ENCODE measurements at places on chromosomes 6 and 20.

GRCh38 chr6:4164456-4164855, 29.1 kb upstream of the ECI2 start:
- DNase-seq = no peak

DNA sequence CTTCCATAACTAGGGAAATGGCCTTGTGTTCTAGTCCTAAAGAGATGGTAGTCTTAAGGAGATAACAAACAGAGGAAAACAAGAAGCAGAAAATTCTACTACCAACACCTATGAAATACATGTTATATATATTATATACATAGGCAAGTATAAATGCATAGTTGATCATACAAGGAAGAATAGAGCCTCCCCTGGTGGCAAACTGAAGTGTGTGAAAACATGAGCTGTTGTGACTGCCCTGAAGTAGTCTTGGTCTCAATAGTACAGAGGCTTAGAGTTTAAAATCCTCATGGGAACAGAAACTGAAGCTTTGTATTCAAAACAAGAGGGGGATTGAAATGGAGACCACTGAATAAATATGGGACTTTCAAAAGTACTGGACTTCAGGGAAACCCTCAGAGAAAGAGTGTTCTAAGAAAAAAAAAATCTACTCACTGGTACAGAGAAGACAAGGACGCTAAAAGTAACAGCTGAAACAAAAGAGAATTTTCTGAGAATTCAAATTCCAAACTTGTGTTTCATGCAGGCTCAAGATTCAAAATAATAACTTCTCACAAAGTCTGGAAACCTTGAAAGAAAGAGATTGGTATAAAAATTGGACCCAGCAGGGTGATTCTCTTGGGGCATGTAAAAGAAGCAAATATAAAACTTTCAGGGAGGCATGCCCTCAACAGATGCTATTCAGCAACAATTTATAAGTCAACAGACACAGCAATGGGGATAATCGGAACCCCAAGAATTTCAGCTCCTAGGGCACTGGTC, 59.7 kb upstream of the SAMD3 start:
- DNase-seq = no peak

GRCh38 chr6:77638129-77638830, 14.6 kb upstream of the MEI4 start:
- no peak for DNase-seq

GRCh38 chr6:98678481-98678880, 155.9 kb upstream of the POU3F2 start:
- DNase-seq = no peak

DNA sequence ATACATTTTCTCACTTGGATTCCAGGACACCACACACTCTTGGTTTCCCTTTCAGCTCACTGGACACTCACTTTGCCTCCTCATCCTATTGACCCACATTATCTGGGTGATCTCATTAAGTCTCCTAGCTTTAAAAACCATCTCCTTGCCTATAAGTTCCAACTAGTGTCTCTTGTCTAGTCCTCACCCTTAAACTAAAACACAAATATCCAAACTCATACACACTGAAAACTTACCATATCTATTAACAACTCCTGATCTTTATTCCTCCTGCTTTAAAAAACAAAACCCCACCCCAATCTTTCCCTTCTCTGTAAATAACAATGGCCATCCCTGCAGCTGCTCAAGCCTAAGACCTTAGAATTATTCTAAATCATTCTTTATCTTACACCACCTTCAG, 3.5 kb upstream of the SMIM28 start:
- no peak for DNase-seq

DNA sequence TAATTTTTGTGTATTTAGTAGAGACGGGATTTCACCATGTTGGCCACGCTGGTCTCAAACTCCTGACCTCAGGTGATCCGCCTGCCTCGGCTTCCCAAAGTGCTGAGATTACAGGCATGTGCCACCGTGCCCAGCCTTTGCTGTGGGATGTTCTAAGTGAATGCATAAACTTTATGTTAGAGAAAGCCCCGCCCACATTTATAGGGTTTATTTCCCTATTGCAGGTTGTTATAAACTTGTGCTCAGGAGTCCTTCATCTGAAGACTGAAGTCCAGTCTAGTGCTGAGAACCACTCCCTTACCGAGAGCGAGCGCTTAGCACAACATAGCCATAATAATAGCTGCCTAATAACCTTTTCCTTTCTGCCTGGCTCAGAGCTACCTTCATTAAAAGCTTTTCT, 75.4 kb upstream of the ZNF217 start:
- no peak for DNase-seq

DNA sequence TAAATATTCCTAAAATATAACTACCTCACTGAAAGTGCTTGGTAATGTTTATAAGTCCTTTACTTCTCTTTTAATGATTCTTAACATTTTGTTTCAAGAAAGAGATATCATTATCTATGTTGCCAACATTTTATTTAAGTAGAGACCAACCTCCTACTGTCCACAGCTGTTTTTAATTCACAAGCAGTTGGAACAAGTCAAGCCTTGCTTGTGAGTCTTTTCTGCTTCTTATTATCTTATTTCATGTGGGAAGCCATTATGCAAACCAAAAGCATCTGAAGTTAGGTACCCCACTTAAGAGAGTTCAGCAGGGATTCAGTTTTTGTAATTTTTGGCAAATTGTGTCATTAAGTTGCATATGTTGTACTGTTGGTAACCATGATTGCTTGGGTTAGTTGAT, 1714.5 kb downstream of the GRIK2 start:
- DNase-seq = no peak

DNA sequence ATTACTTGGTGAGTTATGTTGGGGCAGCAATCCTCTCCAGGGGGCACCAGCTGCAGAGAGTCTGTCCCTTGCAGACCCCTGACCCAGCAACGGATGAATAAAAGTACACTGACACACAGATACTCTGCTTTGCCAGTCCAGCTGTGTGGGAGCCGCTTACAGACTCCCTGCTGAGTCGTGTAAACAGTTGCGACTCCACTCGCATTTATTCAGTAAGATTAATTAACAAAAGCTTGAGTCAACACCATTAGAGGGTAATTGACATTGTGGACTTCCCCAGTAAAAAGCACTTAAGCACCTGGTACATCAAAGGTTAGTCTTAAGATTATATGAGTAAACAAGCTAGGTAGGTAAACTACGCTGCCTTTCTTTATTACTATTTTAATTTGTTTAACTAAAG, 92.0 kb upstream of the TMEM181 start:
- DNase-seq = no peak

DNA sequence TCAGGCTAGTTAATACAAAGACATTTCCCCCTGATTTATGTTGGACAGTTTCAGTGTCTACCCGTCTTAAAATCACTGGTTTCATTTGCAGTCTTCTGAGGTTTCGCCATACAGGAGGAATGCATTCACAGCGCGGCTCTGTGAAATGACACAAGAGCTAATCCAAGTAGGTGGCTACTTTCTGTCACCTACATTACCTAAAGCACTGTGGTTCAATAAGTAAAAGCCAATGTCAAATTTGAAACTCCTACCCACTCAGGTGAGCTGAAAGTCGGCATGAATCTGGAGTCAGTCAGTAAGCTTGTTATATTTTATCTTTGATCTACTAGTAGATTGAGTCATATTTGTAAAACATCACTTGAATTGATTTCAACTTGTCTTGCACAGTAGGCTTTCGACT, 370.8 kb downstream of the LAMA2 start:
- DNase-seq = no peak

DNA sequence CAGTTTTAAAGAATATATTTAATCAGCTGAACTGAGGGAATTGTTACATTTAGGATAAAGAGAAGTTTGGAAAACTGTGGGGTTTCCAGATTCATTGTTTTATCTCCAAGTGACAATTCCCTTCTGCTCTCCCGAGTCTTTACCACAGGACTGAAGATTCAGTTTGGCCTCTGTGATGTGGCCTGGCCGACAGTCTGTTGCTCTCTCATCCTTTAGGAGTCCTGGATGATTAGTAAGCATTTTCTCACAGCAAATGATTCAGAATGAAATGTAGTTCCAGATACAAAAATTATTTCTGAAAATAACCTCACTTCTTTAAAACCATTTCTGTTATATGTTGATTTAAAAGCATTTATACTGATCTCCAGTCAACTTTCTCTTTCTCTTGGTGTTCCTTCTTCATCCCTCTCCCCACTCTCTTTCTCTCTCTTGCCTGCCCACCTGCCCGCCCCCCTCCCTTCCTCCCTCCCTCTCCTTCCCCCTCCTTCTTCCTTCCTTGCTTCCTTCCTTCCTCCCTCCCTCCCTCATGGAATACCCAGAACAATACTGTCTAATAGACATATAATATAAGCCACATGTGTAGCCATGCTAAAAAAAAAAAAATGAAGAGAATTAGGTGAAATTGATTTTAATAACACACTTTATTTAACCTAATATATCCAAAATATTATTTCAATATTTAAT, 254.9 kb downstream of the PRL start:
- no peak for DNase-seq

DNA sequence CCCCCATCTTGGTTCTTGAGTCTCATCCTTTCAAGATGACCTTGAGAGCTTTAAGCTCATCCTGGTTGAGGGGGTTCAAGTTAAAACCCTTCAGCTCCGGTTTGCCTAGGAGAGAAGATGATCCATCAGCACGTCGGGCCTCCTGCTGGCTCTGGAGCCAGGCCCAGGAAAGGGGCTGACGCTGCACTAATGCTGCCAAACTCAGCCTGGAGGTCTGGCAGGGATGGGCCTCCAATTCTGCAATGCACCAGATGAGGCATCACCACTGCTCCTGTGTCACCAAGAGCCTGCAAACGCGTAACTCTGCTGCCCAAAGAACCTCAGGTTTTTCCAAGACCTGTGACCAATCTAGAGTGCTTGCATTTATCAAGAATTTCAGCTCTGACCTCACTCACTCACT, 6.1 kb downstream of the PDRG1 start:
- DNase-seq = no peak

DNA sequence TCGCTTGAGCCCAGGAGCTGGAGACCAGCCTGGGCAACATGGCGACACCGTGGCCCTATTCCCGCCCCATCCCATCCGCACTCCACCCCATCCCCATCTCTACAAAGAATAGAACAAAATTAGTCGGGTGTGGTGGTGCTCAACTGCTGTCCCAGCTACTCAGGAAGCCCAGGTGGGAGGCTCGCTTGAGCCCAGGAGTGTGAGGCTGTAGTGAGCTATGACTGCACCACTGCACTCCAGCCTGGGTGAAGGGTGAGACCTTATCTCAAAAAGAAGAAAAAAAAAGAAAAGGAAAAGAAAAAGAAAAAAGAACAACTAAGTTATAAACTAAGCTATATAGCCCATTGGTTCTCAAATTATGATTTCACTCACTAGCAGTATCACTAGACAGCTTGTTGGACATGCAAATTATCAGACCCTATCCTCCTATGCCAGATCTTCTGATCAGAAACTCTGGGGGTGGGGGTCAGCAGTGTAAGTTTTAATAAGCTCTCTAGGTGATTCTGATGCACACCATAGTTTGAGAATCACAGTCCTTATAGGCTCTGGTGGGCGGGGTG, 491 bp upstream of the ITCH start:
- DNase-seq = no peak

GRCh38 chr6:143536461-143536865, 24.9 kb upstream of the FUCA2 start:
- peak; percentile 45 for DNase-seq

GRCh38 chr6:164273491-164273890, 859.0 kb downstream of the QKI start:
- DNase-seq = no peak

- no peak for DNase-seq
Measured at GRCh38 chr20:9829835-9830234, 9.0 kb downstream of the PAK5 start.

- DNase-seq = no peak
Measured at GRCh38 chr20:62236766-62237513, 1.4 kb upstream of the OSBPL2 start.

GRCh38 chr6:105759946-105760345, 326.2 kb upstream of the PRDM1 start:
- no peak for DNase-seq

- no peak for DNase-seq
Measured at GRCh38 chr20:38651154-38651553, 49.5 kb downstream of the ARHGAP40 start.

DNA sequence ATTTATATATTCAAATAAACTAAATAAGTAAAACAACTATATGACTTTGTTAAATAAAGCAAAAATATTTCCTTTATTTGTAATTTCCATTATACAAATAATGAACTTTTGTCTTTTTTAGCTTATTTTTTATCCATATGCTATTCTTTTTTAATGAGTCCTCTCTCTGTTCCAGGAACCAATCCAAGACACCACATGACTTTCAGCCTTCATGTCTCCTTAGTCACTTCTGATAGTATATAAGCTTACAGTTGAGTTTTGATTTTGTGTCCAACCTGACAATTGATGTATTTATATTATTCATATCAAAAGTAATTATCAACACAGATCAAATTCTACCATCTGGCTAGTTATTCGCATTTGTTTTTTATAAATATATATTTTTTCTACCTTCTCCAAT, 582.3 kb upstream of the GJE1 start:
- DNase-seq = no peak

DNA sequence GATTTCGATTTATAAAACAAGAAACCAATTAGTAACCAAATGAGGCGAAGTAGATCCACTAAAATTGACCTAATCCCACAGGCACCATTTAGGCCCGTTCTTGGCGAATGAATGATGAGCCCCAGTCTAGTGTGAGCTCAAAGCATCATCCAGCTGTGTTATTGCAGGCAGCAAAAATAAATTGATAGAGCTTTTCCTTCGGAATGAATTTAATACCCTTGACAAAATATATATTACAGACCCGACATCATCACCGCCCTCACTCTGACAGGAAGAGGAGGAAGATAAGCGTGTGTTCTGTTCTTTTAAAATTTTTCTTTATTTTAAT, 7.8 kb downstream of the SIM1 start:
- DNase-seq = no peak

All from stimulated activated CD4-positive, alpha-beta T cell treated with anti-CD3 and anti-CD28 coated beads, Interleukin-12 subunit alpha, Interleukin-12 subunit beta, amount 100 ng/mL, for 24 hours (primary cell).